ENCODE measurements at places on chromosomes 11 and 22.

- DNase-seq: no peak
Observed at GRCh38 chr11:14969901-14970323, 2.2 kb downstream of the CALCA start.

DNA sequence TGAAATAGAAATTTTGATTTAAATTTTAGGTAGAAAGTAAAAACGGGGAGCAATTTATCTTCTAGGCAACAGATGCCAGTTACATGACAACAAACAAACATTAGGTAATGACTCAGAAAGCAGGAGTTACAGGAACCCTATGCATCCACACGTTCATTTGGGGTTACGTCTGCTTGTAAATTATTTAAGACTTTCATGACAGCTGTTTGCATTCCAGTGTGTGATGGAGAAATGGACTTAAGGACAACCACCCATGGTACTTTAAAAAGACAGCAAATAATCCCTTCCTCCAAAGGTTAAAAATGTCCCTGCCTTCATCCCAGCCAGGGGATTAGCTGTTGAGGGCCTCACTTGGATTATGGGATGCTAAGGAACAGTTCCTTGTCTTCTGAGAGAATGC, 11.8 kb downstream of the E2F8 start:
- no peak for DNase-seq

- no peak for DNase-seq
Observed at GRCh38 chr22:47228767-47229166, 466.3 kb downstream of the TBC1D22A start.

- no peak for DNase-seq
Observed at GRCh38 chr22:19275104-19275503, 16.4 kb downstream of the CLTCL1 start.

DNA sequence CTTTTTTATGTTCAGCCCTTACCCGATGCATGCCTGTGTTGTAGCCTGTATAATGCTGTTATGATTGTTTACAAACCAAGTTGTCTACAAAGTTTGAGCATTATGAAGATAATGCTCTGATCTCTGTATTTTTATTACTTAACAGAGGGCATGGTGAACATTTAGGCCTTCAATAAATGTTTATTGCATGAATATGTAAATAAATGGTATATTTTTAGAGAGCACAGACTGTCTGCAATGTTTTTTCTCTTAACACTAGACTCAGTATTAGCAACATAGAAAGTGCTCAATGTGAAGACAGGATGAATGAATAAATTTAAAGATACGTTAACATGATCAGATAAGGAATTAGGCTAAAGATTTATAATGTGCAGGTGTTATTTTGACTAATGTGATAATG, 130.9 kb downstream of the UVRAG start:
- DNase-seq: no peak

- DNase-seq: no peak
Observed at GRCh38 chr11:106463154-106463553, 385.7 kb downstream of the AASDHPPT start.

DNA sequence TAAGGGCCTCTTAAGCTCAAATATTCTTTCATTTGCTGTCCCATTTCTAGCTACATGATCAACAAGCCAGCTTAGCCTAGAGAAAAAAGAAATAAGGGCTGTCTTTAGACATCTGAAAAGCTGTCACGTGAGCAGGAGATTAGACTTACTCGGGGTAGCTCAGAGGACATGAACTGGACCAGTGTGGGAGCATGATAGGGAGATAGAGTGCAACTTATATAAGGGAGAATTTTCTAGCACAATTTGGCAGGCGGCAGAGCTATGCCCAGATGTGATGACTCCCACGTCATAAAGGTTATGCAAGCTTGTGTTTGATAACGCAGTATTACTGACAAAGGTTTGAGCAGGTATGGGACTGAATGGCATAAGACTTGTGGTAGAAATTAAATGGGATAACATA, 28.2 kb upstream of the TPBGL start:
- no peak for DNase-seq

DNA sequence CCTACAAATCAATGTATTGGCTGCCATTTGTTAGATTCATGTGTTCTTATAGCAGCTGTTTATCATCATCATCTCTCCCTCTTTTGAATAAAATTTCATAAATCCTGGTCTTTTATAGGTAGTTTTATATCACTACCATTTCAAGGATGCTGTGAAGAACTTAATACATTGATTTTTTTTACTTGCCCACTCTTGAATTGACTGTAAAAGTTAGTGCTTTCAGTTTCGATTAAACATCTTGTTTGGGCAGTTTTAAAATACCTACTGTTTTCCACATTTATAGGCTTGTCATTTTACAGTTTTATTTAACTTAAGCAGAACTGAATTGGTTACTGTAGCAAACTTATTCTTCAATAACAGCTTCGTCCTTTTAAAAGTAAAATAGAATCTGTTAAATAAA, 59.5 kb downstream of the TTC17 start:
- no peak for DNase-seq

DNA sequence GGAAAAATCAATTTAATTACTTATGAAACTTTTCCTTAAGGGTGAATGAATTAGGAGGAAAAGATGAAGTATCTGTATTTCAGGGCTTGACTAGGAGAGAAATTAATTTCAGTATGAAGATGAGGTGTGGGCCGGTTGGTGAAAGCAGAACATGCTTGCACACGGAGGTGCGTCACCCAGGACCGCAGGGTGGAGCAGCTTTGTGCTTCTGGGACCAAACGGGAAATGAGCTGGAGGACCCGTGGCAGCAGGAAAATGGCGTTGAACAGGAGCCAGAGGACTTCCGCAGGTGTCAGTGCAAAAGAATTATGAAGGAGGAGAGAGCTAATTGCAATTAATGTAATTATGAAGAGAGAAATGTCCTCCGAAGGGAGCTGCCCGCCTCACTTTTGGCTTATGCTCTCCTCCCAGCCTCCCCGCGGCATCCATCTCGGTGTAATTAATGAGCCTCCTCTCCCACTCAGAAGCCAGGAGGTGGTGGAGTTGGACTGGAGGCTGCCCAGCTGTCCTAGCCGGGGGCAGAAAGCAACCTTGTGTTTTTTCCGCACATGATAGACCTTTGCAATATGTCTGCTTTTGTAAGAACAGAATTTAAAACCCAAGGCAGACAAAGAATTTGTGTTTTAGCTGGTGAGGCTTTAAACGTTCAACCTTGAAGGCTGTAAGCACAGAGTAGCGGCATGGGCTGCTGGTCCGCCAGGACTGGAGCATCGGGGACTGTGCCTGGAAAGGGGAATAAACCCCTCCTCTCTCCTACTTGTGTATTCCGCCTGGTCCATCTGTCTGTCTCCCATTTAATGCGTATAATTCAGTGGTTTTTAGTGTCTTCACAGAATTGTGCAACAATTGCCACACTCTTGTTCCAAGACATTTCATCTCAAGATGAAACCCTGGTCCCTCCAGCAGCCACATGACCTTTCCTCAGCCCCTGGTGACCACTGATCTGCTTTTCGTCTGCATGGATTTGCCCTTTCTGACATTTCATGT, 180.6 kb downstream of the TBC1D22A start:
- DNase-seq: no peak

DNA sequence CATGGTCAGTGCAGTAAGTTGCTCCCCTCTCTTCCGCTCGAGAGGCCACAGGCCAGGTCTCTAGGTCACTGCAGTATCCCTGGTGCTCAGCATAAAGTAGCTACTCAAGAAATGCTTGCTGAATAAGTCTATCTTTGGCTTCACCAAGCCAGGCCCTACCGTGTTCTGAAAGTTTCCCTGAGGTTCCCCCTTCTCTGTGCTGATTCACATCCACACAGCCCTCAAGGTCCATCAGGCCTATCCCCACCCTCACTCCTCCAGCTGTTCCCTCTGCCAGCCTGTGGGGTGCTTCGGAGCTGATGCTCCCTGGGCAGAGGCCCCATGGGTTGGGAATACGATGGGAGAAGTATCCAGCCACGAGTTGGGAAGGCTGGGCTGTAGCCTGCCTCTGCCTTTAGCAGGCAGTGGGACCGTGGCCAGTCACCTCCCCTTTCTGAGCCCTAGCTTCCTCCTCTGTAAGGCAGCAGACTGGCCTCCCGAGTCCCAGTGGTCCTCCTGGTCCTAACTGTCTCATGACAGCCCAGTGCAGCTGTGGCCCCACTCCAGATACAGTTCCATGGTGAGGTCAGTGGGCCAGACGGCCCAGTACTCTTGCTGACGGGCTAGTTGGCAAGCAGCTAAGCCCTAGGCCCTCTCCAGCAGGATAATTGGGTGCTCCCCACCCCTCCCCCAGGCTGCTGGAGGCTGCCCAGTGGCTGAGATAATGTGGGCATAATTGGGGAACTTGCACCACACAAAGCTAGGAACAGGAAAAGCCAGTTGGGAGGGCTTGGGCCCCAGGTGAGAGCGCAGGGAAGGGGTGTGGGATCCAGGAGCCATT, 48.2 kb downstream of the NECTIN1 start:
- no peak for DNase-seq

DNA sequence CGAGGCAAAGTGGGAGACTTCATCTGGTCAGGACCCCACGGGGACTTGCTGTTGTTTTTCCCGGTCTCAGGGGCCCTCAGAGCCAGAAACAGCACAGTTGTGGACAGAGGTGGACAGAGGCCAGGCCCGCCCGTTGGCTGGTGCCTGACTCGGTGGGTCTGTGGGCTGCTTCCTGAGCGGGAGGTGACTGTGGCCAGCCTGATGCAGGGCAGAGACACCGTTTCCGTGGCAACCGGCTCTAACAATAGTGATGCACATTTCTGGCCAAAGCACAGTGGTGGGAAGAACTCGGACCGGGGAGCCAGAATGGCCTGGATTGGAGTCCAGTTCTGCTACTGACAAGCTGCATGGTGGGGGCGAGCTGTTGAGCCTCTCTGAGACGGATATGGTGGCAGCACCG, 58.7 kb upstream of the ATXN10 start:
- DNase-seq: no peak

DNA sequence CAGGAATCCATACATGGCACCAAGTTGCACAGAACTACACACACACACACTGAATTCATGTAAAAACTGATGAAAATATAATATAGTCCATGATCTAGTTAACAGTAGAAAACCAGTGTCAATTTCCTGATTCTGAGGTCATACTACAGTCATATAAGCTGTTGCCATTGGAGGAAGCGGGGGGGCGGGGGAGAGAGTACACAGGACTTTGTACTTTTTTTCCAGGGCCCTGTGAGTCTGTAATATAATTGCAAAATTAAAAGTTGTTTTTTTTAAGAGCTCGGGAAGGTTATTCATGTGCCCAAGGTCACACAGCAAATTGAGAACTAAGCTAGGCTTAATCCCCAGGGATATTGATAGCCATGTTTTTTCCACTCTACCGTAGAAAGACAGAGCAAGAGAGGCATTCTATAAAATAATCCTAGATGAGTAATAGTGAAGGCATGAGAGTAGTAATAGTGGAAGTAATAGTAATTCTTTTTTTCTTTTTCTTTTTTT, 312.3 kb downstream of the MN1 start:
- no peak for DNase-seq

DNA sequence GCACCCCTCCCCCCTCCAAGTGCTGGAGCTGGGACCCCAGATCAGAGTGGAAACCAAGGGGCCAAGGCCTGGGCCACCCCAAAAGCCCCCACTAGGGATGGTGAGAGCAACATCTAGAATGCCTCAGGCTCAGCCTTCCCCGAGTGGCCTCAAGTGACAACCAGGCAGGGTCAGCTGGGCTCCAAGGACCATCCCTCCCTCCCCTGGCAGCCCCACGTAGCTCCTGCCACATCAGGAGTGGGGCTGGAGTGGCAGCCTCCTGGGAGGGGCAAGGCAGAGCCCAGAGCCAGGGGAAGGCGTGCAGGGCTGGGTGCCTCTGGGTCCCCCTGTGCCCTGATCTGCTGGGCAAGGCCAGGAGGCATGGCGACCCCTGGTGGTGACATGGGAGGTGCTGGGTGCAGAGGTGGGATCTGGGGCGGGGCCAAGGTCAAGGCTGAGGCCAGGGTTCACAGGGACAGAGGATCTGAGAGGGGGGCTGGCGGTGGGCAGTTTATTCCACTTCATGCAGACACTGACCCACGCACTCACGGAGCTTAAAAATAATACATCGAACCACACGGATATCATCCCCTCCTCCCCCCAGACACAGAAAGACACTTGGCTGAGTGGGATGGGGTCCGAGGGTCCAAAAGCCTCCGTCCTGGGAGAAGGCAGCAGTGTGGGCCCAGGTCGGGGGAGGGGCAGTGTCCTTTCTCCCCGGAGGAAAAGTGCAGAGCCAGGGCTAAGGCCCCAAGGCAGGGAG, 15.8 kb upstream of the EHD1 start:
- peak; percentile 90 for DNase-seq
